Osteoblast (primary cell): ENCODE measurements at places on chromosomes 2 and 18.

DNA sequence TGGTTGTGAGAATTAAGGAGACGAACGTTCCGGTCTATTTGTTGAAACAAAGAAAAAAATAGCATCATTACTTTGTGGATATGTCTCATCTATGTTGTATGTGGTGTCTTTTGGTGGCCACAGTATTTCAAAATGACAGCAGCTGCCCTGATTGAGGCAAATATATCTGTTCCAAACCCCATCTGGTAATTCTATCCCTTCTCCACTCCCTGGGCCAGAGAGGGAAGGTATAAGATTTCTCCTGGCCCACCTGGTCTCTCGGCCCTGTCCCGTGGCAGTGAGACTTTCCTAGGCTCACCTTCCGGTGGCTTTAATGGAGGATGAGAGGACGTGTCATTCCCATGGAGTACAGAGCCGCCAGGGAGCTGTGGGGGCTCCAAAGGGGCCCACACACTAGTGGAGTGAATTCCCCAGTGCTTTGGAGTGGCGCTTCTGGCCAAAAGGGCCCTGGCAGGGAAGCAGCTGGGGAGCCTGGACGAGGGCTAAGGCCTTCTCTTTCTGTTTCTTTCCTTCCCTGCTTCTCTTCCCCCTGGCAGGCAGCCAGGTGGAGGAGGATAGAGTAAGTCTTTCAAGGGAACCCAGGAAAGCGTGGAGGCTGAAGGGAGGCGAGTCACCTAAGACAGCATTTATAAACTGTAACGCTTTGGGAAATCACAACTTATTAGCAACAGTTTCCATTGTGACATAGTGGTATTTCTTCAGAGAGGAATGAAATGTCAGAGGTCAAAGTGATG lies 5.6 kb downstream of the FOSL2 start:
- peaks cover 62% of the 10 kb centered on the region for H3K4me1 ChIP-seq
- peak overlapping the region; percentile 96 for H3K27ac ChIP-seq
- H3K27me3 ChIP-seq = no peaks in the 10 kb centered on the region

GRCh38 chr2:8511868-8512612 lies 169.8 kb upstream of the ID2 start:
- peak; percentile 97 for DNase-seq
- H3K27ac ChIP-seq = no peak overlapping the region
- H3K4me1 ChIP-seq = peaks cover 10% of the 10 kb centered on the region
- H3K27me3 ChIP-seq = peaks cover 19% of the 10 kb centered on the region
- no peak overlapping the region for H3K4me3 ChIP-seq

- DNase-seq = no peak
- H3K36me3 ChIP-seq = no peaks in the 10 kb centered on the region
- H3K27me3 ChIP-seq = peaks cover 60% of the 10 kb centered on the region
- H3K4me1 ChIP-seq = peaks cover 6% of the 10 kb centered on the region
Measured at GRCh38 chr2:232636788-232637420, 3.5 kb downstream of the EFHD1 start.

GRCh38 chr2:62531594-62531993 lies 25.6 kb upstream of the TMEM17 start:
- no peaks in the 10 kb centered on the region for H3K4me1 ChIP-seq
- H3K4me3 ChIP-seq = no peak overlapping the region
- no peaks in the 10 kb centered on the region for H3K27me3 ChIP-seq
- DNase-seq = no peak
- H3K27ac ChIP-seq = no peak overlapping the region

DNA sequence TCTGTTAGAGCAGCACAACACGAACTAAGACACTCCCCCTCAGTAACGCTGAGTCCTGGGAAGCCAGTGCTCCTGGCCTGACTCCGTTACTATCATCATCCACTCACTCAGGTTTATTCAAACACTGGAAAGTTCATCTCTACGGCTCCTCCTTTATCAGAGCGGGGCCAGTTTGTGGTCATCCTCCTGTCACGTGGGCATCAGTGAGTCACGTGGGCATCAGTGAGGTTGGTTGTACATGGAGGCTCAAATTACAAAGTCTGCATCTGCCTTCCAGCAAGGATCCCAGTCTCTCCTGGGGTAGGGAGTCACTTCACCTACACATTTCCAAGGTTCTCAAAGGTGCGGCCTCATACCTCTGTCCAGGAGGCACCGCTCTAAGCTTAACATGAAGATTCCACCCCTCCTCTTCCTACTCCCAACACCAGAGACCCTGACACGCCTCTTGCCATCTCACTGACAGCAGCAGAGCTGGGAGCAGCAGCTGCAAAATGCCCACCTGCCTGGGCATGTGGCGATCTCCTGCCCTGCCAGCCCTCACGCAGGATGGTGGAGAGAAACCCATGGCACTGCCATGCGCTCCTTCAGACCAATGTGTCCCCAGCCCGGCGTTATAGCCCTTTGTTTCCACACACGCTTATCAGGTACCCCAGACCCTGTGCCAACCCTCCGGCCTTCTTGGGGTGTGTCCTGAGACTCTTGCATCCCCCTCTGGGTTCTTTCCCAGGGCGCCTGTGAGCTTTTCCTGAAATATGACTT lies 99.2 kb upstream of the PTPRM start:
- no peaks in the 10 kb centered on the region for H3K4me1 ChIP-seq
- no peaks in the 10 kb centered on the region for H3K36me3 ChIP-seq
- DNase-seq = no peak
- H3K4me3 ChIP-seq = no peak overlapping the region
- H3K27ac ChIP-seq = no peak overlapping the region
- H3K27me3 ChIP-seq = no peaks in the 10 kb centered on the region

DNA sequence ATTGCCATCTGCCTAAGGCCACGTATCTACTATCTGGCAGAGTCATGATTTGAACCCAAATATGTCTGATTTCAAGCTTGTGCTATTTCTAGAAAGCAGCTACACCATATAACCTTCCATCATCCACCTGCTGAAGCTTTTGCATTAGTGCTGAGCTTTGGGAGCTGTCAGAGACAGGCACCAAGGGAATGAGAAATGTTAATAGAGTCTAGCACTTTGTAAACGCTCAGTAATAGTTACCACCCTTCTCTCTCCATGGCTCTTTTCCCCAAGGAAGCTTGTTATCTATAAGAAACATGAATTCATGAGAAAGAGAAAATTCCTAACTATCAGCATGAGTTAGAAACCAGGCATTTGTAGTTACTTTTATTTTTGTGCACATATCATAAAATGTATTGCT lies 151.5 kb downstream of the CPS1 start:
- H3K36me3 ChIP-seq = no peaks in the 10 kb centered on the region
- no peaks in the 10 kb centered on the region for H3K27me3 ChIP-seq
- no peak for DNase-seq
- no peak overlapping the region for H3K4me3 ChIP-seq

DNA sequence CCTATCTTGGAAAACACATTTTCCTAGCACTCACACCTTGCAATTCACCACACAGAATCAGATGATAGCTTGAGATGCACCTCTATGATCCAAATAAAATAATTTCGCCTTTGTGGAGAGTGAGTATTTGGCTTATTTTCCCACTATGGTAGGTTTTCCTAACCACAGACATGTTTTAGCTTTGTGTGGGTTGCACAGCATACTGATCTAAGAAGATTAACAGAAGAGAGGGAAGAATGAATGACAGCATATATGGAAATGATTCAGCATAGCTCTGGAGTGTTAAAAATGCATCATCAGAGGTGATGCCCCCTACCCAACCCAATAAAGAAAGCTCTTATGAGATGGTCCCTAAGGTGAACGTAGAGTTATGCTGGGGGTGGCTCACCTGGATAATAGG lies 72.5 kb downstream of the GCA start:
- no peaks in the 10 kb centered on the region for H3K4me1 ChIP-seq
- H3K27me3 ChIP-seq = no peaks in the 10 kb centered on the region
- DNase-seq = no peak
- H3K4me3 ChIP-seq = no peak overlapping the region

DNA sequence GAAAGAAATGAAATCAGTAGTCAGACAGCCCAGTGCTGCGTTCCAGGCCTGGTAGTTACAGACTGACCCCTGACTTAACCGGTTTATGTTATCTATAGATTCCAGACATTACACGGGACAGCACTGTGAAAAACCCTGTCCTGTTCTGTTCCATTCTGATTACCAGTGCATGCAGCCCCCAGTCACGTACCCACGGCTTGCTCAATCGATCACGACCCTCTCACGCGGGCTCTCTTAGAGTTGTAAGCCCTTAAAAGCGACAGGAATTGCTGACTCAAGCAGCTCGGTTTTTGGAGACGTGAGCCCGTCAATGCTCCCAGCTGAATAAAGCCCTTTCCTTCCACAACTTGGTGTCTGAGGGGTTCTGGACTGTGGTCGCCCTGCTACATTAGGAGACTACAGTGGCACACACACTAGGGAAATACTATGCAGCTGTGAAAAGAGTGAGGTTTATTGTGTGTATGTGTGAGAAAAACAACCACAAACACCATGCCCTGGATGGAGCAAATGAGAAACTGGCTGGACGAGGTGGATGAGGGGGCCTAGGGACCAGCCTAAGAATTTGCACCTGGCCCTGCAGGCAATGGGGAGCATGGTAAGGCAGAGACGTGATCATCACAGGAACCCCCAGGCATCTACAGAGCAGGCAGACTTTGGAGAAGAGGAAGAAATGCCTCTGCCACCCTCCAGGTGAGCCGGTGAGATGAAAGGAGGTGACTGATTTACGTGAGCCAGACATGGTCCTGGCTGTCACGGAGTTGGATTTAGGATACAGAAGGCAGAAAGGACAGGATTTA lies 49.1 kb upstream of the SEMA4C start:
- peaks cover 2% of the 10 kb centered on the region for H3K27me3 ChIP-seq
- H3K4me1 ChIP-seq = no peaks in the 10 kb centered on the region
- no peak overlapping the region for H3K27ac ChIP-seq
- DNase-seq = no peak
- no peaks in the 10 kb centered on the region for H3K36me3 ChIP-seq
- H3K4me3 ChIP-seq = no peak overlapping the region

DNA sequence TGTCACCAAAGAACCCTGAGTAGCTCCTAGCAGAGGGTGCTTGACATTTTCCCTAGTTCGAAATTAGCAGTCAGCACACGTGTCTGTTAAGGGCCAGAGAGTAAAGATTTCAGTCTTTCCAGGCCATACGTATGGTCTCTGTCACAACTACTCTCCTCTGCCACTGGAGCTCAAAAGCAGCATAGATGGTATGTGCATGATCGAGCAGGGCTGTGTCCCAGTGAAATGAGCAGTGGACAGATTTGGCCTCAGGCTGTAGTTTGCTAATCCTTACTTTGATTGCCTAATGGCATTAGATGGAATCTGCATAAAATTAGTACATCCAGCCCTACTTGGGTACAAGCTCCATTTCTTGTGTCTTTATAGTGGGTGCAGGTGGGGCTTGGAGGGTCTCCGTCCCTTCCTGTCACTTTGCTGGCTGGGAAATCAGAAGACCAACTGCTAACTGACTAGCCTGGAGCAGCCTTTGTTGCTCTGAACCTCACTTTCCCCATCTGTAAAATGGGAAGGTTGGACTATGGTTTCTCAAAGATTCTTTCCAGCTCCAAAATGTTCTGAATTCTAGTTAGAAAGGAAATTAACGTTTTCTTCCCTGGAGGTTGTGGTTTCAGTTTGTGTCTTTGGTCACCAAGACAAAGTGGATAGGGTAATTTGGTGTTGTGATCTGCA lies 108.5 kb downstream of the GLI2 start:
- H3K27ac ChIP-seq = no peak overlapping the region
- H3K27me3 ChIP-seq = no peaks in the 10 kb centered on the region
- no peak overlapping the region for H3K4me3 ChIP-seq
- no peaks in the 10 kb centered on the region for H3K36me3 ChIP-seq
- DNase-seq = no peak
- H3K4me1 ChIP-seq = peaks cover 5% of the 10 kb centered on the region

- H3K4me3 ChIP-seq = no peak overlapping the region
- no peak for DNase-seq
- no peaks in the 10 kb centered on the region for H3K27me3 ChIP-seq
- no peak overlapping the region for H3K27ac ChIP-seq
Measured at GRCh38 chr2:209821806-209822205, 50.2 kb downstream of the UNC80 start.

DNA sequence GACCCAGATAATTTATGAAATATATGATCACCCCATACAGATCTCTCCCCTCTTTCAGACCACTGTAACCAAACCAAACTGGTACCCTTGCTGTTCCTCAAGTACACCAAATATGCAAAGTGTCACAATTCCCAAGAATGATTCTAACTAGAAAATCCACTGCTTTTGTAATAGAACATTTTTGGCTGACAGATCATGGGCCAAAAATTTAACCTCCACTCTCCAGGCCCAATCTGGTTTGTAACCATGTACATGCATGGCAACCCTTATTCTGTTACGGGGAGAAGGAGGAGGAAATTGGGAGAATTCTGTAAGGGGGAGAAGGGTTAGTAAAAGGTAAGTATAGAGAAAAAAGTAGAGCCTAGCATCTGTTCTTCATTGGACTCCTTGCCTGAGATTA lies 62.0 kb downstream of the IKZF2 start:
- no peaks in the 10 kb centered on the region for H3K36me3 ChIP-seq
- H3K27me3 ChIP-seq = no peaks in the 10 kb centered on the region
- no peak for DNase-seq
- no peak overlapping the region for H3K4me3 ChIP-seq

- no peaks in the 10 kb centered on the region for H3K27me3 ChIP-seq
- no peak overlapping the region for H3K4me3 ChIP-seq
- H3K36me3 ChIP-seq = peaks cover 18% of the 10 kb centered on the region
- peaks cover 11% of the 10 kb centered on the region for H3K4me1 ChIP-seq
Measured at GRCh38 chr2:120283649-120284048, 31.0 kb downstream of the RALB start.

DNA sequence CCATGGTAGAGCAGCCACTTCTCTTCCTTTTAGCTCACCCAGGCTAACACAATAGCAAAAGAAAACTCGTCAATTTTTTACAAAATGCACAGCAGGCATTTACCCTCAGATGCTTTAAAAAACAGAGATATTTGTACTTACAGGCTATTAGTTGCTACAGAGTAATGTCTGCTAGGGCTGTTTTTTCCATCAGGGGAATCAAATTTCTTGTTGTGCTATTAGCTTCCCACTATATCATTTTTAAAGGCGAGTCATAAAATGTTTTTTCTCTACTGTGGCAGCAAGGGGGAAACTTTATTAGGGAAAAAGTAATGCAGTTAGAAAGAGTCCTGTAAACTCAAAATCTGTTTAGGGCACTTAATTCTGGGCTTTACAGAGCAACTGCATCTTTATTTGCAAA lies 277.9 kb upstream of the THSD7B start:
- no peak overlapping the region for H3K27ac ChIP-seq
- no peaks in the 10 kb centered on the region for H3K4me1 ChIP-seq
- H3K36me3 ChIP-seq = no peaks in the 10 kb centered on the region
- no peaks in the 10 kb centered on the region for H3K27me3 ChIP-seq
- peak; percentile 11 for DNase-seq
